ENCODE measurements at places on chromosomes 6 and 20. TPM values are rescaled to one million over a fixed set of nuclear protein-coding genes. Genes with fewer than 3 reads are reported as not detected.

DNA sequence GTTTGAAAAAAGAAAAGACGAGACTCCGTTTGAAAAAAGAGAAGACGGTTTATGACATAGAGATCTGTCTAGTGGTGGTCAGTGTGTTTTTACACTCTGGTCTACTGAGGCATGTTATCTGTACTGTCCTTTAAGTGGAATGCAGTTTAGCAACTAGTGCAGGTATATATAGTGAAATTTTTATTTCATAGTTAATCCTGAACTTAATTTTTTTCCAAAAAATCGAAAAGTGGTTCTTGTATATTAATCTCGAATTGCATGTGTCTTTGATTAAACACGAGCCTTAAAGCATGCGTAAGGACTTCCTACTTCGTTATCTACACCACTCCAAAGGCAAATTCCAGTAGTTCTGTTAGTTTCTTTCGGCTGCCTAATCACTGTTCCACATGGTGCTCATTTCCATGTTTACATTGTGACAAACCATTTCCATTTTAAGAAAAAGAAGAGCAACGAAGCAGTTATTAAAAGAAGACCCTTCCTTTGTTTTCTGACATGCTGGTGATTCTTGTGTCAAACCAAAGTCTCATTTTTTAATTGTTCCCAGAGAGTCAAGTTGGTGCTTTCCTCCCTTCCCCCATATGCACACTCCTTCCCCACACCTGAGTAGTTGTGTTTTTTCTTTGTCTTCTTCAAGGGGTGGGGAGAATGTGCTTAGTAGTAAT lies 2.3 kb downstream of the SNX9 start:
- no peak overlapping the region for H3K27ac ChIP-seq
- peaks cover 18% of the 10 kb centered on the region for H3K4me1 ChIP-seq
- no peaks in the 10 kb centered on the region for H3K27me3 ChIP-seq
- no peak overlapping the region for H3K4me3 ChIP-seq
- no peaks in the 10 kb centered on the region for H3K36me3 ChIP-seq

DNA sequence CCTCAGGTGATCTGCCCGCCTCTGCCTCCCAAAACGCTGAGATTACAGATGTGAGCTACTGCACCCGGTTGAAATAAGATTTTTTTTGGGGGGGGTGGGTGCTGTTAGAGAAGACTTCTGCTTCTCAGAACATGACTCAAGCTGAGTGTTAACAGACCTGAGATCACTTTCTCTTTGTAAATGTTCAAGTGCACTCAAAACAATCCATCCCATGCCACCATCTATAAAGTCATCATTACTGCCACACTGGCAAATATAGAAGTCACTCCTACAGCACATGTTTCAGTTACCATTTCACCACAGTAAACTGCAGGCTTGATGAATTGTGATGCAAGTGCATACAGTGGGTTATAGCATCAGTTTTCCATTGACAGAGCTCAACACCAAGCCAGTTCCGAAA lies 9.0 kb downstream of the VPS16 start:
- no peaks in the 10 kb centered on the region for H3K36me3 ChIP-seq
- no peaks in the 10 kb centered on the region for H3K4me1 ChIP-seq
- H3K4me3 ChIP-seq = no peak overlapping the region
- no peak overlapping the region for H3K27ac ChIP-seq
- H3K27me3 ChIP-seq = no peaks in the 10 kb centered on the region

FLRT3 gene
- total RNA-seq = 77.4 TPM

GRCh38 chr6:69489970-69490369 lies 306.8 kb downstream of the LMBRD1 start:
- H3K27ac ChIP-seq = no peak overlapping the region
- no peak overlapping the region for H3K4me3 ChIP-seq
- H3K4me1 ChIP-seq = no peaks in the 10 kb centered on the region
- H3K27me3 ChIP-seq = no peaks in the 10 kb centered on the region
- H3K36me3 ChIP-seq = no peaks in the 10 kb centered on the region
- no peak for DNase-seq

DNA sequence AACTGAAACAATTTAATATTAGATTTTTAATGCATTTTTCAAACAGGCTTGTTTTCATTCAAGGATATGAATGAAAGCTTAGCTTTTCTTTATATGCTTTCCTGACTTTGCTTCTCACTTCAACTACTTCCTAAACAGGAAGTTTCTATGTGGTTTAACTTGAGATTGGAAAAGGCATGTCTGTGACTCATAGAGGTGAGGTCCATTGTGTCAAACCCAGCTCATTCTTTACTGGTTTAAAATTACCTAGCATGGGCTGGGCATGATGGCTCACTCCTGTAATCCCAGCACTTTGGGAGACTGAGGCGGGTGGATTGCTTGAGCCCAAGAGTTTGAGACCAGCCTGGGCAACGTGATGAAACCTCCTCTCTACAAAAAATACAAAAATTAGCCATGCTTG lies 34.4 kb downstream of the EFHC1 start:
- H3K4me1 ChIP-seq = no peaks in the 10 kb centered on the region
- H3K27me3 ChIP-seq = no peaks in the 10 kb centered on the region
- H3K4me3 ChIP-seq = no peak overlapping the region
- no peak overlapping the region for H3K27ac ChIP-seq

- H3K27ac ChIP-seq = no peak overlapping the region
- H3K4me1 ChIP-seq = no peaks in the 10 kb centered on the region
These were observed 104.2 kb downstream of the TFAP2B start for GRCh38 chr6:50922579-50923525.

- H3K4me3 ChIP-seq = no peak overlapping the region
- no peaks in the 10 kb centered on the region for H3K36me3 ChIP-seq
- H3K27ac ChIP-seq = no peak overlapping the region
- DNase-seq = peak; percentile 47
- H3K4me1 ChIP-seq = no peaks in the 10 kb centered on the region
These were observed 6.6 kb upstream of the GUCA1A start for GRCh38 chr6:42166444-42167141.

MMS22L gene
- total RNA-seq = 4.9 TPM

SRSF12 gene
- 0.23 TPM for total RNA-seq

GRCh38 chr20:31679357-31680285 lies 41.9 kb downstream of the COX4I2 start:
- H3K4me3 ChIP-seq = no peak overlapping the region
- H3K27ac ChIP-seq = peak overlapping the region; percentile 89
- no peaks in the 10 kb centered on the region for H3K27me3 ChIP-seq
- peaks cover 14% of the 10 kb centered on the region for H3K36me3 ChIP-seq
- no peak for DNase-seq
- H3K4me1 ChIP-seq = peaks cover 88% of the 10 kb centered on the region

Measured in upper lobe of left lung (tissue), 6 donors.